ENCODE measurements at places on chromosomes 7 and 10.

- DNase-seq, result no peak
Measured at GRCh38 chr7:48085942-48086341, 3.1 kb upstream of the UPP1 start.

DNA sequence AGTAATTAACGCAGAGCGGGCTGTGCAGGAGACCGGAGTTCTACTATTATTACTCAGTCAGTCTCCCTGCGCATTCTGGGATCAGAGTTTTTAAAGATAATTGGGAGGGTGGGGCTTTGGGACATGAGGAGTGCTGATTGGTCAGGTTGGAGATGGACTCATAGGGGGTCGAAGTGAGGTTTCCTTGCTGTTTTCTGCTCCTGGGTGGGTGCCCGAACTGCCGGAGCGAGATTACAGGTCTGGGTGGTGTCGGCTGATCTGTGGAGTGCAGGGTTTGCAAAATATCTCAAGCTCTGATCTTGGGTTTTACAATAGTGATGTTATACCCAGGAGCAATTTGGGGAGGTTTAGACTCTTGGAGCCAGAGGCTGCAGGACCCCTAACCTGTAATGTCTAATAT, 3.9 kb upstream of the LRRC27 start:
- DNase-seq, result no peak

- no peak for DNase-seq
Measured at GRCh38 chr10:79230328-79230830, 116.9 kb upstream of the PPIF start.

GRCh38 chr10:101293007-101293723, 60.8 kb upstream of the BTRC start:
- no peak for DNase-seq

GRCh38 chr10:6313111-6313895, 110.6 kb downstream of the PFKFB3 start:
- no peak for DNase-seq

GRCh38 chr7:87416682-87417587, 58.5 kb downstream of the ABCB4 start:
- peak; percentile 42 for DNase-seq

GRCh38 chr7:130090745-130091532, 20.6 kb downstream of the KLHDC10 start:
- no peak for DNase-seq

DNA sequence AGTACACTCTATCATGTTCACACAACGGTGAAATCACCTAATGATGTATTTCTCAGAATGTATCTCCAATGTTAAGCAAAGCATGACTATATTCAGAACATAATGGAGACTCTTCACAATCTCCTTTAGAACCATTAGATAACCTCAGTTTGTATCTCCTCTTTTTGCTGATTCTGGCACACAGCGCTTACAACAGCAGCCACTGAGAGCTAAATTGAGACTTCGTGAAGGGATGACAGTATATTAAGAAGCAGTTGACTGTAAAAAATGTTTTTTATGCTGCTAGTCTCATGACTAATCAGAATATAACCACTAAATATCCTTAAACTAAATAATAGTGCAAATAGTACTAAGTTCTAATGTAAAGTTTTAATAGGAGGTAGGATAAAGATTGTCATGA, 46.9 kb downstream of the KMT2E start:
- no peak for DNase-seq

GRCh38 chr10:119468542-119469324, 73.8 kb downstream of the RGS10 start:
- DNase-seq, result no peak

- peak; percentile 1 for DNase-seq
Measured at GRCh38 chr10:46220872-46221538, 65.8 kb upstream of the ANTXRL start.

DNA sequence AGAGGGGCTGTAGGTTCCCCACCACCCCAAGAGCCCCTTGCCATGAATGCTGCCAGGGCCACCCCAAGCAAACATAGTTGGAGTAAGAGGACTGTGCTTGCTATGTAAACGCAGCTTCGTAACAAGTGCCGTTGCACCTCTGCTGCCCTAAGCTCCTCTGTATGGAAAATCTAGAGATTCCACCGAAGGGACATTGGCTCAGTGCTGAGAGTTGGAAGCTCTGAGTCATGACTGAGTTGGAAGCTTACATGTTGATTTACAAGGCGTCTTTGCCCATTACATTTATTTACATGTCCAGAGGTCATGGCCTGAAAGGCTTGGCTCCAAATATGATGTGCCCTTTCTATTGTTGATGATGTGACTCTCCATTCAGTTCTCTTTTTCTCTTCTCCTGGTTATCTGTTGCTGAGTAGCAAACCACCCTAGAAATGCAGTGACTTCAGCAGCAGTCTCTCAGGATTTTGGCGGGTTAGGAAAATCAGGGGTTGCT, 233.1 kb upstream of the TCF7L2 start:
- no peak for DNase-seq

DNA sequence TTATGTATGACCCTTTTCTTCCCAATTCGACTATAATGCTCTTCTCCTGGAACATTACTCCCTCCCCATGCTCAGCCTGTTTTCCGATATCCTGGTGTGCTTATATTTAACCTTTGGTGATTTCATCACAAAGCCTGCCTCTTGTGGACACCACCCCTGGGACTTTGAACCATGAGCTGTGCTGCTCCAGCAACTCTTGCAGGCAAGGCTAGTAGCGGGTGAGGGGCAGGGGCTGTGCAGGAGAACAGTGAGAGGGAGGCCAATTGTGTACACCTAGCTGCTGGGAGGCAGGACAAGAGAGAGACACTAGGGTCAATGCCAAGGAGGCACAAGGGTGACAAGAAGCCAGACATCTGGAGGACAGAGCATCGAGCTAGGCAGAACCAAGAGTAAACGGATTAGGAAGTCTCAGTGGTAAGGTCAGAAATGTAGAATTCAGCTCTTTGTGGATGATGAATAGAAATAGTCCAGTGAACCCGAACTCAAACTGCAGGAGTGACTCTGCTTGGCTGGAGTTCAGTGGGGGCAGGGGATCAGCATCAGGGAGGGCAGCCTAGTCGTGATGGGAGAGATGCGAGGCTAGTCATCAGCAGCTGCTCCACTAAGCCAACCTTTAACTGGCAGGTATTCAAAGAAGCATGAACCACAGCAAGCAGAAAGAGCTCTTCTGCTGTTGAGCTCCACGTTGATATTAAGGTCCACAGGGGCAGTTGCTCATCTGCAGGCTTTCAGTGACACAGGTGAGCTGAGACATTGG, 31.0 kb upstream of the MKI67 start:
- DNase-seq, result no peak

- peak; percentile 86 for DNase-seq
Measured at GRCh38 chr10:92689663-92690210, at the start of gene HHEX. HHEX (plus strand) TSS chr10:92689955; CDS start chr10:92689987, 32 bp downstream.

- no peak for DNase-seq
Measured at GRCh38 chr10:14382022-14382421, 51.3 kb upstream of the FRMD4A start.

- DNase-seq, result no peak
Measured at GRCh38 chr7:78576236-78576635, 777.7 kb downstream of the PHTF2 start.

- no peak for DNase-seq
Measured at GRCh38 chr7:15239801-15240200, 322.0 kb downstream of the AGMO start.

- DNase-seq, result no peak
Measured at GRCh38 chr10:131448883-131449282, 137.4 kb upstream of the TCERG1L start.

DNA sequence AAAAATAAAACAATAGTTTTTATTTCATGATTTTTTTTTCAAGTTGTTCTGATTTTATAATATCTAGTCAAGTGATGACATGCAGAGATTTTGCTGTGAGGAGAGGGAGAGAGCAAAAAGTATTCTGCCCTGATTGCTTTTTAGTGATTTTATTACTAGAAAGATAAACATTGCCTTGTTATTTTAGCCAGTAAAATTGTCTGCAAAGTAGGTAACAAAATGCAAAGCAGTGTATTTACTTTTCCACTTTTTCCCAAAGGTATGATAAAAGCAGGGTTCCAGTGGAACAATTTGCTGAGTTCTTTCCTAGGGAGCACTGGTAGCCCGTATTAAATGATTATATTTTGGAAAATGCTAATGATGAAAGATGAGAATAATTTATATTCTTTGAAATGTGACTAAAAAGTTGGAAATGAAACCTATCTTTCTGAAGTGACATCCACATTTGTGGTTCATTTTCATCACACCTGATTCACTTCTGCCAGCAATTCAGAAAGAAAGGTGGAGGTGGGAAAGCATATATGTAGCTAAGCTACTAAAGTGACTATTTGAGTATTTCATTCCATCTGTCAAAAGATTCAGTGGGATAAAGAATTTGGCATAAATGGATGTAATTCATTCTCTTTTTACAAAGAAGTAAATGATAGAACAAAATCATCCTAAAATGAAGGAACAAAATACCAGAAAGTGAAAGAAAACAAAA, 300.3 kb downstream of the ADK start:
- DNase-seq, result no peak

GRCh38 chr7:7895754-7896153, 72.8 kb upstream of the GLCCI1 start:
- DNase-seq, result no peak

DNA sequence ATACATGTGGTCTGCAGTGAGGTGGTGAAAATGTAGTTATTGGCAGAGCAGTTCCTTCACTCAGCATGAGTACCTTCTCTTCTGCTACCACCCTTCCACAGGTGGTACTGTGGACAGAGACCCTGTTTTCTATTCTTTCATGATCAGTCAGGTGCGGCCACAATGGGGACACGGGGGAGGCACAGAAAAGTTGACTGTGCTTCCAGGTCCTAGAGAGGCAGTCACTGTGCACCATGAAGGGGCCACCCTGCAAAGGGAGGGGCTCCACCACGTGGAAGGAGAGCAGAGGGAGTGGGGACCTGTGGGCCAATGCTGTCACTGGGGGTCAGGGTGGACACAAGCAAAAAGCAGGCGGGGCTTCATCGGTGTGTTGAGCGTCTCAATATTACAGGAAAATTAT, 3.6 kb upstream of the LANCL2 start:
- DNase-seq, result no peak

DNA sequence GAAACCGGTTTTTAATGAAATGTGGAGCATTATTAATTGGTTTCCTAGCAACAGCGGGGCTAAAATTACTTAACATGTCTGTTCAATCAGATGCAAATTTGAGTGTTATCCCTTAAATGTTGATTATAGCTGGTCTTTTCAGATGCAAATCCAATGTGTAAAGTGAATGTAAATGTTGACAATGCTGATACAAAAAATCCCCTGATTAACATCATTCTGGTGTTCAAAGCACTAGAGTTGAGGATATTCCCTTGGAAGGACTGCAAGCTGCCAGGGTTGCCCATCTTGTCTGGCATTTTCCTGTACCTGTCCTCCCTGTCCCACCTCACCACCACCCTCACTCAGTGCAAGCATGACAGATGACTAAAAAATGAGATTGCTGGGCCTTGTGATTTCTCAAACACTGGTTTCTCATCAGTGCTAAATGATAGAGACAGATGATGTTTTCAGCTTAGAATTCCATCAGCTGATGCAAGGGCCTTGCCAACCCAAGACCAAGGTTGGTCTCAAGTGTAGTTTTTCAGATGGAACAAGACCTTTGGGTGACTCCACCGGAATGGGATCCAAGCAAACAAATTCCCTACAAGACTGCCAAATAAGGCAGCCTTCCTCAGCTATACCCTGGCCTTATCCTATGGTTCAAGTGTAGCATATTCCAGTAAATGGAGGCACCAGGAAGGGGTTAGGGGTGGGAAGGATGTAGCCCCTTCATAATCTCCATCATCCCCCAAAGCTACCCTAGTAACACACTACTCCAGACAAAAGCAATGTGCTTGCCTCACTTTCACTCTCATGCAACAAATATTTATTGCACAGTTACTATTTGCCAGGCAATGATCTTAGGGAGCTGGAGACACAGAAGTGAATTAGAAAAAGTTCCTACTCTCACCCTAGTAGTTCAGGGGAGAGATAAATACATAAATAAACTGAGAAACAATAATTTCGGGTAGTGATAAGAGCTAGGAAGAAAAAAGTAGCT, 54.9 kb downstream of the JAZF1 start:
- no peak for DNase-seq

DNA sequence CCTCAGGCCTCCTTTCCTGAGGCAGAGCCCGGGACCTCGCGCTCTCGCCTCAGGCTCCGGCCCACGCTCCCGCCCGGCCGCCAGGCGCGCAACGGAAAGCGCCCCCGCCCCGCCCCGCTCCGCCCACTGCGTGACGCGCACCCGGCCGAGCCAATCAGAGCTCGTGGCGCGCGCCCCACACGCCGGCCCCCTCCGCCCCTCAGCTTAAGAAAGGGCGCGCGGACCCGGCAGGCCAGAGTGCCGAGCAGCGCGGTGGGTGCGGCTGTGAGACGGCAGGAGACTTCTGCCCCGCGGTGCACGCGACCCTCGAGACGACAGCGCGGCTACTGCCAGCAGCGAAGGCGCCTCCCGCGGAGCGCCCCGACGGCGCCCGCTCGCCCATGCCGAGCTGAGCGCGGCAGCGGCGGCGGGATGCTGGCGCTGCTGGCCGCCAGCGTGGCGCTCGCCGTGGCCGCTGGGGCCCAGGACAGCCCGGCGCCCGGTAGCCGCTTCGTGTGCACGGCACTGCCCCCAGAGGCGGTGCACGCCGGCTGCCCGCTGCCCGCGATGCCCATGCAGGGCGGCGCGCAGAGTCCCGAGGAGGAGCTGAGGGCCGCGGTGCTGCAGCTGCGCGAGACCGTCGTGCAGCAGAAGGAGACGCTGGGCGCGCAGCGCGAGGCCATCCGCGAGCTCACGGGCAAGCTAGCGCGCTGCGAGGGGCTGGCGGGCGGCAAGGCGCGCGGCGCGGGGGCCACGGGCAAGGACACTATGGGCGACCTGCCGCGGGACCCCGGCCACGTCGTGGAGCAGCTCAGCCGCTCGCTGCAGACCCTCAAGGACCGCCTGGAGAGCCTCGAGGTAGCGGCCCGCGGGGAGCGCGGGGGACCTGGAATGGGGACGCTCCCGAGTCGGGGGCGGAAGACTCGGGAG, at the start of gene NPTX2:
Gene NPTX2 (plus strand): TSS at position 235 of the 909 bp plus-strand sequence. CDS start 177 bp downstream, at position 412.
- no peak for DNase-seq

- peak; percentile 24 for DNase-seq
Measured at GRCh38 chr10:67612577-67613537, 83.1 kb downstream of the CTNNA3 start.

GRCh38 chr7:112322070-112322469, 115.6 kb downstream of the ZNF277 start:
- no peak for DNase-seq

DNA sequence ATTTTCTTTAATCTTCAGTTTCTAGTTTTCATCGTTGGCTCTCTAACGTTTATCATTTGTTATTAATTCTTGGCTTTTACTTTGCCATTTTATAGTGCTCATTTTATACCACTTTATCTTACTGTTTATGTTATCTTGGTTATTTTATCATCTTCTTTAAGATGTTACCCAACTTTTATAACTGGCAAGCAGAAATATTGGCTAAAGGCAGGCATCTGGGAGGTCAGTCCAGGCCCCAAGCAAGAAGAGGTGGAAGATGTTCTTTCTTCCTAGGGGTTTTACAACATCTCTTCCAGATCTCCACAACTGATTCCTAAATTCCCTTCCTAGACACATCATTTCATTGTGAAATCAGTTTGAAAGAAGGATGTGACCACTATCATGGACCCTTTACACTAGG, 208.1 kb downstream of the AHR start:
- no peak for DNase-seq

Data from GM10248 (cell line).